ENCODE measurements at places on chromosomes 2 and 18. TPM values are rescaled to one million over a fixed set of nuclear protein-coding genes. Genes with fewer than 3 reads are reported as not detected.

- no peak for DNase-seq
Measured at GRCh38 chr18:10315522-10315921, 138.9 kb upstream of the APCDD1 start.

GRCh38 chr2:44086629-44087028 is 82.0 kb upstream of the PPM1B start:
- peak; percentile 14 for DNase-seq

- DNase-seq, result no peak
Measured at GRCh38 chr2:104462731-104463130, 391.2 kb upstream of the POU3F3 start.

The PRKCE gene
- 271 TPM for total RNA-seq

The CNRIP1 gene
- total RNA-seq, result not detected

The COL6A3 gene
- 0.10 TPM for total RNA-seq

The MYO5B gene
- total RNA-seq, result 0.30 TPM

Data from B cell (primary cell).